IPS DF 19.7 (cell line): ENCODE measurements at places on chromosomes 6 and 20.

- no peak for DNase-seq
Observed at GRCh38 chr6:132359886-132360285, 41.4 kb downstream of the MOXD1 start.

DNA sequence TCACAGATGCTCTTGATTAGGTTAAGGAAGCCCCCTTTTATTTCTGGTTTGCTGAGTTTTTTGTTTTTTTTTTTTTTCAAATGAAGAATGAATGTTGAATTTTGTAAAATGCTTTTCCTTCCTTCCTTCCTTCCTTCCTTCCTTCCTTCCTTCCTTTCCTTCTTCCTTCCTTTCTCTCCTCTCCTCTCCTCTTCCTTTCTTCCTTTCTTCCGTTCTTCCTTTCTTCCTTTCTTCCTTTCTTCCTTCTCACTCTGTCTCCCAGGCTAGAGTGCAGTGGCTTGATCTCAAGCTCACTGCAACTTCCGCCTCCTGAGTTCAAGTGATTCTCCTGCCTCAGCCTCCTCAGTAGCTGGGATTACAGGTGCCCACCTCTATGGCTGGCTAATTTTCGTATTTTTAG is 158.2 kb downstream of the ZFAND3 start:
- no peak for DNase-seq

DNA sequence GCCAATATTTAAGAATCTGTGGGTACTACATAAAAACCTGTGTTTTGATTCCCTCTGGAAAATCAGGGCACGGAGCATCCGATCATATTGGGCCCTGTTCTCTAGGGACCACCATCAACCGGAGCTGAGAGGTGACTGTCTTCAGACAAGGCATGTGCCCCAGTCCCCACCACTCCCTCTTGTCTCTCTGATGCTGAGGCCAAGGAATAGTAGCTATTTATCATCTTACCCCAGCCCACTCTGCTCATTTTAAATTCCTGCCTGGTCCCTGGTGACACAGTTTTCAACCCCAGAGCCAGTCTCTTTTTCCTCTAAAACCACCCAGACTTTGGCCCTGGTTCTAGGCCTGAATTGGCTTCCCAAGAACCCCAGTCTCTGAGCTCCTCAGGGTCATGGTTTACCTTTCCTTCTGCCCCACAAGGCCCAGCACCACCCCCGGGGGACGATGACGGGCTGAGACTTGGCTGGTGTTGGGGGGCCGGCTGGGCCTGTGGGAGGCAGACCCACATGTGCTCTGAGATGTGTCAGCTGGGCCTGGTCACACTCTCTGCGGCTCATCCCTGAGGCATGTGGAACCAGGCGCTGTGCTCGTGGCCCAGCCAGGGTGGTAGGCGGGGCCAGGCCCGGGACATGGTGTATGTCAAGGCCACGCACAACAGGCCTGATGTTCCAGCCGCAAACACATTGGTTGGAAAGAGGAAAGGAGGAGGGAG is 114.4 kb downstream of the CEBPB start:
- no peak for DNase-seq

DNA sequence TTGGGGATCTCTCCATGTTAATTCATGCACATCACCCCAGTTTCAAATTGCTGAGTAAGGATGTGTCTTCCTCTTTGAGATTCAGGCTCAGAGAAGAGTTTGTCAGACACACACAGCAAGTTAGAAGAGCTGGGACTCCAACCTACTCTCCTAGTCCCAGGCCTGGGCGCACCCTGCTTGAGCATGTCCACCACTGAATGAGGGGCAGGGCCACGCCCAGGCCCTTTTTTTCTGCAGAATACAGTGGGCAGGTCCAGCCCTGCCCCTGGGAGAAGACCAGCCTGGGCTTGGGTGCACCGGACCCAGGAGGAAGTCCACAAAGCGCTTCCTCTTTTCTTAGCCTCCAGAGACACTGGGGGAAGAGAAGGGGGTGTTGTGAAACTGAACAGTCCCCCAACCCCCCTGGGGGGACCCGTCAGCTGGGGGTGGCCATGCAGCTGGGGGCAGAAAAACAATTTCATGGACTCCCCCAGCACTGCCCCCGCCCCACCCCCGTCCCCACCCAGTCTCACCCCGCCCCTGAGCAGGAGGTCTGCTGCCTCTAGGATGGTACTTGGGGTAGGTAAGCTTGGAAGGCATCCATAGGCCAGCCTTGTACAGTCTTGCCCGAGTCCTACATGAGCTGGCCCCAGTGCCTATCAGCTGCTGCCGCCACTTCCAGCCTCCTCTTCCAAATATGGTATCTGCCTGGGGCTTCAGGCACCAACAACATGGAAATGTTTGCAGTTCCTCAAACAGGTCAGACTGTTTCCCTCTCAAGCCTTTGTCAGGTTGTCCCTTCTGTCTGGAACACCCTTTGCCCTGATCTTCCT is 11.7 kb upstream of the HCK start:
- no peak for DNase-seq

DNA sequence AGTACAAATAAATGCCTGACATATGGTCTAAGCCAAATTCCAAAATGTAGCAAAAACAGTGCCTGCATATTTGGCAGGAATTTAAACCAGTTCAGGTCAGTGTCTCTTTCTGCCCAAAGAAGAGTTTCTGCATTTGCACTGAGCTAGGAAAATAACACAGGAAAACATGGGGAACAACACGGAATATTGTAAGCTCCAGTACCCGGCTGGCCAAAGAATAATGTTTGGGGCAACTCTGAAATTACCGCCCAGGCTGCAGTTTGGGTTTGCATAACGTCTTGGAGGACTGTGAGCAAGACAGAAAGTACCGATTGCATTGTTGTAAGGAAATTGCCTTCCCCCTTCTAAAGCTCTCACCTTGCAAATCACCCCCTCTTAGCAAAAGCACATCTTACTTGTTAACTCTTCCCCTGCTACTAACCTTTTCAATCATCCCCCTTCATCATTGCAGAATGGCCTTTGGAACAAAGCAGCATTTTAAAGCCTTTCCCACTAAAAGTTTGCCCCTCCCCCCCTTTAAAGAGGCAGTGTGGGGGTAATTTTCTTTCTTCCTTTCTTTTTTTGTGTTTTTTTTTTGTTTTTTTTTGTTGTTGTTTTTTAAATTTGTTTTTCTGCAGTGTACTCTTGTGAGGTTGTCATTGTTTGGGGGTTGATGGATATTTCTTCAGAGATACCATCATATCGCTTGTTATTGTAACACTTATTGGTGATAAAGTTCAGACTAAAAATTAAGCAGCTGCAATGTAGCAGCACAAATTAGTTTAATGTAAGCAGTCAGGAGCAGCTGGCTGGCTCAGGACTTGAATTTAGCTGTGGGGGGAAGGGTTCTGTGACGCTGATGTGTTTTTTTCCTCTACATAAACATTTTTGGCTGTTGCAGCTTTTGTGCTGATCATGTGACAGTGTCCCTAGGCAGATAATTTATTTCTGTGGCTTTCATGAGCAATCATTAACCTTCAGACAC is 100.0 kb upstream of the CITED2 start:
- no peak for DNase-seq

GRCh38 chr6:13803581-13803980 is 10.8 kb downstream of the MCUR1 start:
- no peak for DNase-seq

DNA sequence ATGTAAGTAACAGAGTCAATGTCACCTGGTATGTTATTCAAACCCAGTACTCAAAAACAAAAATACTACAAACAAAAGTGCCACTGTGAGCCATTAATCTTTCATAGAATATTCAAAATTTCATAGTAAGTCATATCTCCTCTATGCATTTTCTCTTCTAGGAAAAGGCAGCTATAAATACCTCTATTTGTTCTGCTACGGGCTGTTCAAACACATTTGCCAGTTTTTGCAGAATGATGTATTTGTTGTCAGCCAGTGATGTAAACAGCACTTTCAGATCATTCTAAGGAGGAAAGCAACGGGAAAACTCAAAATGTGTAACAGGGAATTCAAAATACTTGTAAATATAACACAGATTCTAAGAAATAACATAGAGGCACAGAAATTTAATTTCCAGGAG is 388.2 kb downstream of the SYNE1 start:
- no peak for DNase-seq

- no peak for DNase-seq
Observed at GRCh38 chr20:57667388-57667787, 42.4 kb downstream of the PMEPA1 start.

- no peak for DNase-seq
Observed at GRCh38 chr6:90003069-90003795, 109.0 kb downstream of the GJA10 start.

- DNase-seq: no peak
Observed at GRCh38 chr20:23097636-23098580, 11.8 kb upstream of the CD93 start.

GRCh38 chr6:108113557-108114519 is 39.3 kb upstream of the OSTM1 start:
- no peak for DNase-seq

- peak; percentile 15 for DNase-seq
Observed at GRCh38 chr6:32692019-32692418, 25.6 kb upstream of the HLA-DQB1 start.

GRCh38 chr20:50635676-50636600 is 55.4 kb downstream of the RIPOR3 start:
- DNase-seq: peak; percentile 64

DNA sequence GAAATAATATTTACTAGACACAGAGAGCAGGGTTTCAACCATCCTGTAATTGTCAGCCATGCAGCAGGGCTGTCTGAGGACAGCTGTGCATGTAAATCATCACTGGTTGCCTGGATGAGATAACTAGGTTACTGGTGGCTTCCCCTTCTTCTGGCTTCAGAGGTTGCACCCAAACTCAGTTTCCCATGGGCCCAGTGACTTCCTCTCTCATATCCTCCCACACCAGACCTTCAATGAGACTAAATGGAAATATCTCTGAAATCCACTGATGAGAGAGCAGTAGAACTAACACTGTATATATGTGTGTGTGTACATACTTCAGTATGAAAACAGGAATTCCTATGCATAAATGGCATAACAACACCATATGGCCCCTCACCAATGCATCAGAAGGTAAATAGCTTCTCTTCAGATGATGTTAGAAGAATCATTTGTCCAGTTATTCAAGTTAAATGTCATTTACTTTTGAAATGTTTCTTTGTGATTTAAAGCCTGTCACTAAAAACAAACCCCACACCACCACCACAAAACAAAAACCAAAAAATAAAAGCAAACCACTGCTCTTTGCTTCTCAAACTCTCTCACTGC is 51.0 kb upstream of the IL20RA start:
- DNase-seq: no peak

DNA sequence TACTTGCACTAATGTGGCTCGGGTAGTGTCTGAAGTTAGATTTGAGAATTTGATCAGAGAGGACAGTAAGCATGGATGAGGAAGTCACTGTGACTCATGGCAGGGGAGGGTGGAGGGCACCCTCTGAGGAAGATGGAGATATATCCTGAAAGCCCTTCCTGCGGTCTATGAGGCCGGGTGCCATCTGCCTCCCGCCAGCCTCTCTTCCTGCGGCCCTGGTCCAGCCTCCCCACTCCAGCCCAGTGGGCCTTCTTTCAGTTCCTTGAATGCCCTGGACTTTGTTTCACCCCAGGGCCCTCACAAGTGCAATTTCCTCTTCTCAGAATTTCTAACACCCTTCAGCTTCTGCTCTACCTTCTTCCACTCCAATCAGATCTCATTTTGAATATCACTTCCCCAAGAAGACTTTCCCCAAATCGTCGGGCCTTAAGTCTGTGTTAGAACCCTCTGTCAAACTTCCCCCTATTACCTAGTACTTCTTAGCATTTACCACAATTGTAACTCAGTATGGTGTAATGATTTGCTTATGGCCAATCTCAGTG is 20.2 kb upstream of the TNFAIP3 start:
- no peak for DNase-seq

GRCh38 chr20:63743210-63743970 is 3.8 kb downstream of the SLC2A4RG start:
- DNase-seq: no peak

DNA sequence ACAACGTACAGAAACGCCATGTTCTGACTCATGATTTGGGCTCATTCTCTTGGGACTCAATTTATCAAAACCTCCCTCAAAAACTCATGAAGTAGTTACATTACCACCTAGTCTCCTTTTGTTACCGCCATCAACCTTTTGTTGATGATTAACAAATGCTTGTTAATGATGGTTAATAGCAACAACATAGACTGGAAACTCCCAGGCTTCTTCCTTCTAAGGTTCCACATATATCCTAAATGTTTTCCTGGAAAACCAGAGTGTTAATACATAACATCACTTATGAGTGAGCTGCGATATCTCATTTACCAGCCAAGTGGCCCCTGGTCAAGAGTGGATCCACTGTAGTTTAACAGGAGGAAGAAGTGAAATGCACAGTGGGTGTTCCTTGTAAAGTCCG is 176.3 kb downstream of the ERMARD start:
- no peak for DNase-seq

- no peak for DNase-seq
Observed at GRCh38 chr20:23857962-23858595, 21.5 kb downstream of the CST5 start.

- no peak for DNase-seq
Observed at GRCh38 chr20:41507436-41507835, 110.7 kb downstream of the CHD6 start.

GRCh38 chr6:156182356-156182755 is 594.8 kb upstream of the ARID1B start:
- DNase-seq: no peak

- no peak for DNase-seq
Observed at GRCh38 chr6:21874372-21874771, 280.8 kb downstream of the SOX4 start.

DNA sequence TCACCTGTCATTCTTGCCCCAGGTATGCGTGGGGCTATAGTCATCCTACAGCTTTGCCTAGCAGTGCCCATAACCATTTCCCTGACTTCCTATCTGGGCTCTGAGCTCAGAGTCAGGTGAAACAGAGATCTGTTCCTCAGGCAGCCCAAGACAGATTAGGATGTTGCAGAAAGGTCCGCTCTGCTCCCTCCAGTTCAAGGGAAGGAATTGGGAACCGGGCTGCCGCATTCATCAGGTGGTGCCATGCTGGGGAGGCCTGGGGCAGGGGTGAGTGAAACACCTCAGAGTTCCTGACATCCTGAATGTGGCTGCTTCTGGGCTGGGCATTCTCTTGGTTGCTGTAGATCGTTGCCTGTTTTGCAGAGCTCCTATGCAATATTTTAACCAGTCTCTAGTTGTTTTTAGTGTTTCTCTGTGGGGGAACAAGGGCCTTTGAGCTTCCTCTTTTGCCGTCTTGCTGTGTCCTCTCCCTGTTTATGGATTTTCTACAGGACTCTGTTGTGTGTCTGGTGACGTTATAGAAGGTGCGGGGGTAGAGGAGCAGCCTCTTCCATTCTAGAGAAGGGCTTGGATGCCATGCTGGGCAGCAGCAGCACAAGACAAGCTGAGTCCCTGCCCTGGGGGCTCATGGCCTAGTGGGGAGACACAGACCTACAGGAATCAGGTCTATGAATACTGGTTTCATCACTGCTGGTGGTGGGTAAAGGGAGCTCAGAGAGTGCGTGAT is 9.2 kb downstream of the ENTPD6 start:
- no peak for DNase-seq
